Type B pancreatic cell (in vitro differentiated cells): ENCODE measurements at places on chromosomes 5 and 9. TPM values are rescaled to one million over a fixed set of nuclear protein-coding genes. Genes with fewer than 3 reads are reported as not detected.

DNA sequence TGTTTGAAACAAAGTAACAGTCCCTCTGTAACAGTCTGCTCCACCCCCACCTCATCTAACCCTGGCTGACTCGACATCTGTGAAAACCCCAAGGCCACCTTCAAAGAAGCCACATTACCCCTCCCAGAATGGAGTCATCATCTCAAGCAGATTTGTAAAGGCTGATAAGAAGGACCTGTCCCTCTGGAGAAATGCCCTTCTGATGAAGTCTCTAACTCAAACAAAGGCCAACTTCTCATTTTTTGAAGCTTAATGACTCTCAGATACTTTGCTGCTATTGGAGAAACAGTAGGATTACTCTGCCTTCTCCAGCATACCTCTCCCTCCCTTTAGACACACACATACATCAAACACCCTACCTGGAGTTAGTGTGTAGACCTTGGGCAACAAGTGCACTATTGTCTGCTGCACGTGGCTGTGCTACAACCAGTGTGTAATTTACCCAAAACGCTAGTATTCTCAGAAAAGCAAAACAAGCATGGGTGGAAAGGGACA, 5.3 kb upstream of the SUSD1 start:
- DNase-seq, result no peak

VDAC1 gene
- 186 and 219 TPM in 2 replicates for total RNA-seq

DNA sequence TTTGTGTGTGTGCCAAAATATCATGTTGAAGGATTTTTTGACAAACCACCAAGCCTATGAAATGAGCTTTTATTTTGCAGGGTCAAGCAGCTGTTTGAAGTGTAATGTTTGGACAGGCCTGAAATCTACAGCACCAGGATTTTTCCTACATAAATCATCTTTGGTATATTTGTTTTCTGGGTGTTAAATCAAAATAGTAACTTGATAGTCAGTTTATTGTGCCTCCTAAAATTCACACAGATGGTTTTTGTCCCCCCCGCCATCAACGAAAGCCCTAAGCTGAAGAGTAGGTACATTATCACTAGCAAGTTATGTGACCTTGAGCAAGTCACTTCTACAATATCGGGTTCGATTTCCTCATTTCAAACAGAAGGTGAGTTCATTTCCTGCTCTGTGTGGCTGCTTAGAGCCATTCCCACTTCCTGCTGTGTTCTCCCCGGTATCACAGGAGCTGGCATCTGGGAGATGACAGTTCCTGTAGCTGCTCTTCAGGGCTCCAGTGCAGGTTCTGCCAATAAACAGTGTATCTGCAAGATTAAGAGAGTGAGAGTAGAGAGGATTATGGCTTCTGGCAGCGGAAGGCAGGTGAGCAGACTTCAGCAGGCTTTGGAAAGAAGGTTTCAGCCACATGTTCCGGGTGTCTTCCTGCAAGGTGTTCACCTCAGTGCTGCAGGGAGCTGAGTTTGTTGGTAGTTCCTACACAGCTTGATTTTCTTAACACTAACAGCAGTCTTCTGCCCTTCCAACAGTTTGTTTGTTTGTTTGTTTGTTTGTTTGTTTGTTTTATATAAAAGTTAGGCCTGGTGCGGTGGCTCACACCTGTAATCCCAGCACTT, 48.4 kb upstream of the GNE start:
- no peak for DNase-seq

DNA sequence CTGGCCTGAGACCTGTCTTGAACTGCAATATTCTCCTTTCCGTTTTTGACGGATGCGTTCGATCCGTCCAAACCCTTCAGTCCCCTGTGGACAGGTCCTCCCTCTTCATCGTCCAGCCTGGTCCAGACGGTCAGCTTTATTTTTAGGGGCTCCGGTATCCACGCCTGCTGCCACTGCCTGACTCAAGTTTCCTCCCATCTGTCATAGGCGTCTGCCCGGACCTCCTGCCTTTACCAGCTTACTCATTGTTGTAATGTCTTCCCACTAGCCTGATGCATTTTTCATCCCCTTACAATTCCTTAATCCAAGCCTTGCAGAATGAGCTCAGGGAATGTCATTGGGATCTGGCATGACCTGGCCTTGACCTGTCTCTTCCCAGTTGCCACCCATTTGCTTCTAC, 145.8 kb downstream of the TENT4A start:
- no peak for DNase-seq

DNA sequence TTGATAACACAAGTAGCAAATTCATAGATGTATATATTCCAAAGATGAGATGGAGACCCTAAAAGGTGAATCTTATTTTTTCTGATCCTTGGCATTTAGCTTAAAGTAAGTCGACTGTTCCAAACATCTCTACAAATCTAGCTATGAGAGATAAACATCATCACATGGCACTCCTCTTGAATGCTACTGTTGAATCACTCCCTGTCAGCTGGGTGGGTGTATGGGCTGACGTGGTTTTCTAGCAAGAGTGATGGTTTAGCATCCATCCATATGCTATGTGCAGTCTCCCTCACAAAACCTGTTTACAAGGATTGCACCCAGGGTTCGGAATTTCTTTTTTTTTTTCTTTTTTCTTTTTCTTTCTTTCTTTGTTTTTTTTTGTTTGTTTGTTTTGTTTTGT, 13.8 kb downstream of the ACO1 start:
- DNase-seq, result no peak

DNA sequence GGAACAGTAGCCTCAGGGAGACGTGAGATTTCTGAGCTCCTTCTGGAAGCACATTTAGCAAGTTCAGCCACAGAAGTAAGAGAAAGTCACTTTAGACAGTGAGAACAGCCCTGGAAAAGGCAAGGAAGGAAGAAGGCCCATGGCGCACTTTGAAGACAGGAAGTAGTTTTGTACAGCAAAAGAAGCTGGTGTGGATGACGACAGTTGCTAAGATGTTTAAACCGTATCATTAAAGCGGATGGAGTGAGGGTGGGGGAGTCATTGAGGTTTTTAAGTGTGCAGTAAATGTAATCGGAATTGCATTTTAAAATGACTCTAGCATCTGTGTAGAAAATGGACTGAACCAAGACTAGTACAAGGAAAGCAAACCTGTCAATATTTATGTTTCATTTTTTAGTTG, 15.3 kb upstream of the TRPM3 start:
- DNase-seq, result no peak

GRCh38 chr9:124221676-124222075, 36.1 kb upstream of the NEK6 start:
- no peak for DNase-seq

FAM169A gene
- total RNA-seq, result 14.5 and 25.4 TPM in 2 replicates

DNA sequence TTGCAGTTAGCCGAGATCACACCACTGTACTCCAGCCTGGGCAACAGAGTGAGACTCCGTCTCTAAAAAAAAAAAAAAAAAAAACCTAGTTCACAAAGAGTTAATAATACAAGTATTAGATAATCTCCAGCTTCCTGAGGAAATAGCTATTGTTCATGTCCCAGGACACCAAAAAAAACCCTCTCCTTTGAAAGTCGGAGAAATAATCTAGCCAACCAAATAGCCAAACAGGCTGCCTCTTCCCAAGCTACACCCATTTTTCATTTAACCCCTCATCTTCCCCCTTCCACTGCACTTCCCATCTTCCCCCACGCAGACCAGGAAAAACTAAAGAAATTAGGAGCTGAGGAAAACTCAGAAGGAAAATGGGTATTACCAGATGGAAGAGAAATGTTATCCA, 23.6 kb downstream of the CNOT8 start:
- no peak for DNase-seq

DNA sequence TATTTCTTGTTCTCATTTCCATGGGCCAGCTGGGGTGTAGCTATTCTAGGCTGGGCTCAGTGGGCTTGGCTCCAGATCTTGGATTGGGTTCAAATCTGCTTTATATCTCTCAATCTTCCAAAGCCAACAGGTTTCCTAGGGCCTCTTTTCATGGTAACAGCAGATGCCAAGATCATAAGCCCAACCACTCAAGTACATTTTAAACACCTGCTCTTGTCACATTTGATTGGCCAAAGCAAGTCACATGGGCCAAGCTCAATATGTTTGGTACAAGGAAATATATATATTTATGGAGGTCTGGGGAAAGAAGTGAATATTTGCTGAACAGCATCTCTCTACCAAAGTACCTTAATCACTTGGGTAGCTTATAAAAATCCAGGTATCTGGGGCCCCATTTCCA, 49.5 kb downstream of the MRRF start:
- no peak for DNase-seq

ADAMTS6 gene
- total RNA-seq, result 3.0 and 4.2 TPM in 2 replicates

DNA sequence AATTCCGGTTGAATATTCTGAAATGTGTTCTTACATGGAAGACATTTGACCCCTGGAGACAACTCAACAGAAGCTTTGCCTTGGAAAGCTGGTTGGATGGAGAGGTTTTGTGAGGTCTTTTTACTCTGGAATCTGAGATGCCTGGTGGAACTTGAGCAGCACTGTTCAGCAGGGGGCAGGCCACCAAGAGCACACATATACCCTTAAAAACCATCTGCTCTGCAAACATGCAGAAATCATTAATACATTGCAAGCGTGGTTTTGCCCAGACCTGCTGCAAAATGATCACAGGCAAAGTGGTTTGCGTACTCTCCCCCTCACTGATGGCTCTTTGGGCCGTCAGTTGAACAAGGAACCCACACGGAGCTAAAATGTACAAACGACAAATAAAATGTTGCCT, 32.8 kb upstream of the DAP start:
- DNase-seq, result no peak

GABRG2 gene
- total RNA-seq, result 0.24 and 0.36 TPM in 2 replicates

DNA sequence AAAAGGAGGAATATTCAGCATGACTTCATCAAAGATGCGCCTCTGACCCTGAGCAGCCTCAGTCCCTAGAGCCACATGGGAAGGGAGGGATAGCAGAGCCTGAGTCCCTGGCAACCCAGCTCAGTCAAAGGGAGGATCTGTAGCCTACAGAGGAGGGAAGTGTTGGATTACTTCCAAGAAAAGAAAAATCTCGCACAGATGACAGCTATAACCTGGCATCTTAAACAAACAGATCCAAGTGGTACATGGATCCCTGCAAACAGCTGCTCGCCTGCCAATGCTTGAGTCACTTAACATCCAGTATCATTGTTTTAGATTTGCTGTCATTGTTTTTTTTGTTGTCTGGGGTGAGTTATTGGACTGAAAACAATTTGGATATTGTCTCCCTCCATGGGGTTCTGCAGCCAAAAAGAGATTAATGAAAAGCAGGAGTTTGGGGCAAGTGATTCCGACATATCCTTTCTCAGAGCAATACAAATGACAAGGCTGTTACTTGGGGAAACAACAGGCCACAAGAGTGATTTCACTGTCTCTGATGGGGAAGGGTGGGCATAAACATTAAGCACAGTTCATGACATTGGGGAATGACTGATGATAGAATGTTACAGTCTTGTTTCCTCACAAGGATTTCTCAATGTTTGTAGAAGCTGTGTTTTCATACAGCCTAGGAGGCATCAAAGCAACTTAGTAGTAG, 153.5 kb upstream of the KIF2A start:
- no peak for DNase-seq

GRCh38 chr5:112479418-112479817, 60.3 kb upstream of the EPB41L4A start:
- DNase-seq, result no peak

SARDH gene
- 0.76 and 6.8 TPM in 2 replicates for total RNA-seq

LMX1B gene
- total RNA-seq, result 13.6 and 33.6 TPM in 2 replicates

DNA sequence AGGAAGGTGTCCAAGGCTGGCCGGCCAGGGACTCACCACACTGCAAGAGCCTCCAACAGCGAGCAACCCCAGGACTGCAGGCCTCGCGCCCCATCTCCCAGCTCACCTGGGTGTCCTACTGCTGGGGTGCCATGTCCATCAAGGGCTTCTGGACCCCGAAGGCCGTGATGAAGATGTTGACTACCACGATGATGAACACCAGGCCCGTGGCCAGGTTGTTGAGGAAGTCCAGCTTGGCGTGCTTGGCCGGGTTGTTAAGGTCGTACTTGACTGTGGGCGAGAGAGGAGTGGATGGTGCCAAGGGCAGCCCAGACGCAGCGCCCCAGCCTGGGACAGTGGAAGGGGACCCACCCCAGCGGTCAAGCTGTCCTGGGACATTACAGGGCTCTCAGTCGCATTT, 9.3 kb downstream of the NINJ1 start:
- DNase-seq, result no peak

DNA sequence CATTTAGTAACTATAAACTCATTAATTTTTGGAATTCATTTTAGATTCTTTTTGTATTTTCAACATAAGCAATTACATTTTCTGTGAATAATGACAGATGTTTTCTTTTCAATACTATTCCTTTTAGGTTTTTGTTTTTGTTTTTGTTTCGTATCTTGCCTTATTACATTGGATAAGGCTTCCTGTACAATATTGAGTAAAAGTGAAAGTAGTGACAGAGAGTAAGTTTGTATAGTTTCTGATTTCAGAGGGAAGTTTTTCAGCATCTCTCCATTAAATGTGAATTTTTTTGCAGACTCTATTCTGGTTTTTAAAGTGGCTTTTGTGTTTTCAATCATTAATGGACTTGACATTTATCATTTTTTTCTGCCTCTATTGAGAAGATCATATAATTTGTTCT, 12.8 kb upstream of the CAMK4 start:
- no peak for DNase-seq

DNA sequence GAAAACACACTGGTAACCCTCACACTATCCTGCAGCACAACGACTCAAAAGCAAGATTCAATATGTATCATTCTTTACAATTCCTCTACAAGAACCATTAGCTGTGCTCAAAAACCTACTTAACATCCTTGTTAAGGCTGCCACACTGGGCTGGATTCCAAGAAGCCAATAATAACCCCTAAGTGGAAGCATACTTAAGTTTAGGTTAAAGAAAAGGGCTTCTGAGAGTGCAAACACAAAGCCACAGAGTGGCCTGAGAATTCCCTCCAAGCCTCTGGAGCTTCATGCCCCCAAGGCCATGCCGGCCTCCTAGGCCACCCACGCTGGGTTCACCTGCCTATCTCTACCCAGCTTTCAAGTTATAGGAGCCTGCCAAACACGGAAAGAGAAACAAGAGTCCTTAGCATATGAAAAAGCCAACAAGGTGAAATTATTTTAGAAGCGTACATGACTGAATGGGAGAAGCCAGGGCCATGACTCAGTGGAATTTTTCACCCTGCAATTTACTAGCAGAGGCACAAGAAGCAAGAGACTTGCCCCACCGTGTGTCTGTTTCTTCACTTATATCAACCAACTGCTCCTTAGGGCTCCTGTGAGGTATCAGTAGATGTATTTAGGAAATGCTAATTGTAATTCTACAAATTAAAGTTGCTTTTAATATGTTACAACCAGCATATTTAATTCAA, 293.0 kb downstream of the SPOCK1 start:
- no peak for DNase-seq

- DNase-seq, result no peak
These were observed 49.7 kb upstream of the ARL15 start for GRCh38 chr5:54360089-54360488.

DNA sequence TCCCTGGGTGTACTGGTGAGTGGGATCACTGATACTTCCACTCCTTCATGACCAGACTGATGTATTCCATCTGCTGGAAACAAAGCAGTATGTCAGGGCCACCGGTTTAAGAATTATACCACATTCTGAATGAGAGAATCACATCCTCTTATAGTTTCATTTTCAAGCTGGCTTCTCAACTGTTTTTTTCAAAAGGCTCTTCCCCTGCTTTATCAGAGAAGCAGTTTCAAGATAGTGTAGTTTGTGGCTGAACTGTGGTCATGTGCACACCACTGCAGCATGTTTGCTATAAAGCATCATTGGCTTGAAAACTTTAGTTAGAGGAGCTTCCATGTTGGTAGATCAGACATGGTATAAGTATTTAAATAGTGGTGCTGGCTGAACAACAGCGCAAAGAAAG, 450.5 kb upstream of the CDH10 start:
- DNase-seq, result no peak

- peak; percentile 67 for DNase-seq
These were observed 43.7 kb downstream of the PHF2 start for GRCh38 chr9:93620041-93620506.

RORB gene
- total RNA-seq, result 0.43 and 1.7 TPM in 2 replicates

- DNase-seq, result no peak
These were observed 28.2 kb downstream of the FAM163B start for GRCh38 chr9:133581011-133581410.
